ENCODE measurements at places on chromosomes 5 and 9.

GRCh38 chr9:132543960-132544359 is 38.4 kb upstream of the BARHL1 start:
- DNase-seq = no peak

- no peak for DNase-seq
Measured at GRCh38 chr5:10699987-10700386, 61.0 kb downstream of the DAP start.

GRCh38 chr9:19373527-19373926 is 6.5 kb downstream of the RPS6 start:
- no peak for DNase-seq

GRCh38 chr5:16797951-16798350 is 138.1 kb downstream of the MYO10 start:
- no peak for DNase-seq

DNA sequence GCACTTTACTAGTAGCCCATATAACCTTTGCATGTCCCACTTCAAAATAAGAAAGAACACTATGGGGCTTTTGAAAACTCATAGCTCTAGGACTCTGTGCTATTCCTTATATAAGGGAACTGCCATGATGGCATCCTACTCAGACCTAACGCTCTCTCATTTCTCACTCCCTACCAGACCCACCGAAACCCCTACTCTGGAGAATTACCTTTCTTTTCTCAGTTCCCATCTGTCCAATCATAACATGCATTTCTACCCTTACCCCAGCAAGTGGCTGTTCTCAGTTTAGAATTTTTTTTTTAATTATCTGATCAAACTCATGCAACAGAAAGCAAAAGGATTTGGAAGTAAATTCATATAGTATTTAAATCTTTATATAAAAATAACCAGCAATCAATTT is 27.3 kb downstream of the CARNMT1 start:
- no peak for DNase-seq

DNA sequence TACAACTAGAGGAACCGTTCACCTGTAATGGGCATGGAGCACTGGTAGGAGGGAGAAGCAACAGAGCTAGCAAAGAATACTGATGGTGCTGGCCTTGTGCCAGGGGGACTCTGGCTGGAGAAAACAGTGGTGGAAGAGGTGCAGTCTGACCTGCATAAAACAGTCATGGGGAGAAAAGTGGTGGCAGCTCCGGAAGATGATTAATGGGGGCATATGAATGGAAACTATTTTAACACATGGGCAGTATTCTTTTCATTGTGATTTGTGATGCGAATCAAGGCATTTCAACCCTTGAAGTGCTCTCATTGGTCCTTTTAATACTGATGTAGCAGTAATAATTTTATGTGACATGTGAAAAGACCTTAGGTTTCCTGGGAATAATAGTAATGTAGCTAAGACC is 219.6 kb downstream of the ADAMTS6 start:
- no peak for DNase-seq

DNA sequence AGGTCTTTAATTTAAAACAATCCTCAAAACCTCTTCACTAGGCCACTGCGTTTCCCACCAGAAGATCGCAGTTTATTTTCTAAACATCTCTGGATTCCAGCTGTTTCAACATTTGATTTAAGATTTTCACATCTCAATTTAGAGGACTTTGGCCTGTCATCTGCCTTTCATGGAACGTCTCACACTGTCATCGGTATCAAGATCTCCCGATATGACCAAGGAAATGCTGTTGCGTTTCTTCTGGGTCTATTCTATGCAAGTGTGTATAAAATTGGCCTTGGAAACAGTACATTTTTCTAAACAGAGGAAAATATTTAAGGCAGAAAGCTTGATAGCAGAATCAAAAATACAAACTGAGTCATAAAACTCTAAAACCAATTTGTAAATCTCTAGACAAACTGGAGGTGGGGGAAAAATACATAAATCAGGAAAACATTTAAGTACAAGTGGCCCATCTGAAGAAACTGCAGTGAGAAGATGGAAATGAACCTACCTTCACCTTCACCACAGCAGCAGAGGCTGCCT is 53.6 kb upstream of the SIMC1 start:
- DNase-seq = no peak

- no peak for DNase-seq
Measured at GRCh38 chr5:170393235-170393634, 4.1 kb upstream of the KCNMB1 start.

GRCh38 chr5:142433526-142434321 is 108.9 kb upstream of the SPRY4 start:
- DNase-seq = no peak

- no peak for DNase-seq
Measured at GRCh38 chr5:35887321-35888100, 30.8 kb downstream of the IL7R start.

DNA sequence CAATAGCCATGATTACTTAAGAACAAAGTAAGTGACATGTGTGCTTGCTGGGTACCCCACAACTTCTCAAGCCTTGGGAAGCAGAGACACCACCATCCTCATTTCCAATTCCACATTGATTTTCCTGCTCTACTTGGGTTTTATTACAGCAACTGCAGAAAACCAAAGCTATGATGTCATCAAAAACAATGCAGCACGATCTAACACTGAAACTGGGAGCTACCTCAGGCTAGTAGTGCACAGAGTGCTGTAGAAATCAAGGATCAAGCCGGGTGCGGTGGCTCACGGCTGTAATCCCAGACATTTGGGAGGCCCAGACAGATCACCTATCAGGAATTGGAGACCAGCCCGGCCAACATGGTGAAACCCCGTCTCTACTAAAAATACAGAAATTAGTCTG is 174.4 kb upstream of the MSX2 start:
- DNase-seq = no peak

DNA sequence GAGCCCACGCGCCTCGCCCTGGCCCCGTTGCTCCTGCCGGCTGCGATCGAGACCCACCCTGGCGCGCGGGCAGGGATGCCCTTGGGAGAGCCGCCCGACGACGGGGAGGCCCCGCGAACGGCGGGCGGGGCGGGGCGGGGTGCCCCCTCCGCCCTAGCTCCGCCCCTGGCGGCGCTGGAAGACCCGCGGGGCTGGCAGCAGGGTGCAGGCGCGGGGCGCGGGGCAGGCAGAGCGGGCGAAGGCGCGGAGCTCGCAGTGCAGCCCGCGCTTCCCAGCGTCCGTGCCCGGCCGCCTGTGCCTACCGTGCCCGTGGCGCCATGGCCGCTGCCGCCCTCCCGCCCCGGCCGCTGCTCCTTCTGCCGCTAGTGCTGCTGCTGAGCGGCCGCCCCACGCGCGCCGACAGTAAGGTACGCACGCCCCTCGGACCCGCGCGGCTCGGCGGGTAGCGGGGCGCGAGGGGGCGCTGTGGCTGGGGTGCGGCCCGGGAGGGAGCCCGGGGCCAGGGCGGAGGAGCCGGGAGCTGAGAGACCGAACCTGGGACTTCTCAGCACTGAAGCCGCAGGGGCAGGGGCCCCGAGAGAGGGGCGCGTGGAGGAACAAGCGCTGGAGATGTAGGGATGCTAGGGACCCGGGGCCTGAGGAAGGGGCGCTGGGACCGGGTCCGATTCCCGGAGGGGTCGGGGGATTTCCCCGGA is at the start of gene OLFML2A:
Gene OLFML2A, plus strand, starts transcription at position 180 of the 695 bp plus-strand sequence. Its CDS starts 138 bp downstream, at position 318.
- peak; percentile 78 for DNase-seq

GRCh38 chr5:7500256-7500655 is 104.3 kb downstream of the ADCY2 start:
- no peak for DNase-seq

All from HuH-7 (cell line).